ENCODE measurements at places on chromosomes 1 and 21. TPM values are rescaled to one million over a fixed set of nuclear protein-coding genes. Genes with fewer than 3 reads are reported as not detected.

GRCh38 chr1:920010-920409 is 3.7 kb upstream of the SAMD11 start:
- H3K27ac ChIP-seq: no peak overlapping the region
- H3K36me3 ChIP-seq: no peaks in the 10 kb centered on the region
- H3K4me1 ChIP-seq: peaks cover 35% of the 10 kb centered on the region
- peaks cover 2% of the 10 kb centered on the region for H3K27me3 ChIP-seq

DNA sequence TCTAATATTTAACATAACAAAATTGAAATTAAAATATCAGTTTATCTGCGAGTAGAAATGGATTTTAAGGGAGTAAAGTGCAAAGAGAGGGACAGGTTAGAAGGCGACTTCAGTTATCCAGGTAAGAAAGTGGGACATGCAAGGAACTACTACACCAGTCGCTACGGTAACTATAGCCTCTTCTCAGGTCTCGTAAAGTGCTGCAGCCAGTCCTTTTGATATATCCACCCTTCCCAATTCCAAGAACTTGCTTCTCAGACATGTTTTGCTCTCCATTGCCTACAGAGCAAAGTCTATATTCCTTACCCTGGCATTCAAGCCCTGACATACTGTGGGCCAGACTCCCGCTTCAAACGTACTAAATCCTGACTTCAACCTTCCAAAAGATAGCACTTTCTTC is 2.5 kb downstream of the COA7 start:
- H3K4me3 ChIP-seq: no peak overlapping the region
- peaks cover 5% of the 10 kb centered on the region for H3K36me3 ChIP-seq
- H3K27ac ChIP-seq: no peak overlapping the region
- peaks cover 13% of the 10 kb centered on the region for H3K4me1 ChIP-seq
- no peaks in the 10 kb centered on the region for H3K27me3 ChIP-seq

Gene HSF2BP
- total RNA-seq: 0.79 TPM

Gene ZFP69B
- 12.5 TPM for total RNA-seq

DNA sequence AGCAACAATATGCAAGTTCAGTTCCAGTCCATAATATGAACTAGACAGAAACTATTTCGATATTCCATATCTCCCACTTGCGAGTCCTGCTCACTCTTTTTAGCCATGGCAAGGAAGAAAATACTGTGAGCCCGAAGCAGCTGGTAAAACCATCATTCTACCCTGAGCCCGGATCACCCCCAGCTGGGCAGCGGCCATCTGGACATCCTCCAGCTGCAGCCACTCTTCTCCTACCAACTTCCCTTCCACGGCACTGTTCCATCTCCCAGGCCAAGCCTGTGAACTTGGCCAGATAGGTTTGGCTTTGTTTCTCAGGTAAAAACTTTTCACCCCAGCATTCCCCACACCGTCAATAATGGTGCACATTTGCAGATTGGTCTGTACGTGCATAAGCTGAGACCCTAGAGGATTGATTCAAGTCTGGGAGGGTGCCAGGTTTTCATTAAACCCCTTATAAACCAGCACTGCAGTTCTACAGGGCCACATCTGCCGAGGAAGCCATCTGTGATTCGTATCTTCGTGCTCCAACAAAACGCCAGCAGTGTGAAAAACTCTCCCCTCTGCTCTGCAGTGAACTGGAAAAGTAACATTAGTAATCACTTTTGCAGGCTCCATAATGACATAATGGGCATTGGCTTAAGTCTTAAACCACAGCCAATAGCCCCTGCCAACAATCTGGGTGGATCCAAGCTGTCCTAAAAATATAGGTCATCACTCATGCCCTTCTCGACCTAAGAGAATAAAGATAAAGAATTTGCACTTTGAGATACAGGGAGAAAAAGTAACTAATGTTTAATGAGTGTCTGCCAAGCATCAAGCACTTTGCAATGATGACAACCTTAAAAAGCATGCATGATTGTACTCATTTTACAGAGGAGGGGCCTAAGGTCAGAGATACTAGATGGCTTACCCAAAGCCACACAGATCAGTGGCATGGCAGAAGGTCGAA is 205.1 kb downstream of the PLPP3 start:
- H3K27ac ChIP-seq: no peak overlapping the region
- H3K36me3 ChIP-seq: no peaks in the 10 kb centered on the region
- H3K4me1 ChIP-seq: no peaks in the 10 kb centered on the region
- no peak for DNase-seq
- peaks cover 3% of the 10 kb centered on the region for H3K27me3 ChIP-seq
- no peak overlapping the region for H3K4me3 ChIP-seq

- H3K4me1 ChIP-seq: peaks cover 8% of the 10 kb centered on the region
- no peak for DNase-seq
- H3K4me3 ChIP-seq: no peak overlapping the region
- H3K36me3 ChIP-seq: no peaks in the 10 kb centered on the region
Observed at GRCh38 chr21:45768011-45768739, 124.7 kb downstream of the PCBP3 start.

DNA sequence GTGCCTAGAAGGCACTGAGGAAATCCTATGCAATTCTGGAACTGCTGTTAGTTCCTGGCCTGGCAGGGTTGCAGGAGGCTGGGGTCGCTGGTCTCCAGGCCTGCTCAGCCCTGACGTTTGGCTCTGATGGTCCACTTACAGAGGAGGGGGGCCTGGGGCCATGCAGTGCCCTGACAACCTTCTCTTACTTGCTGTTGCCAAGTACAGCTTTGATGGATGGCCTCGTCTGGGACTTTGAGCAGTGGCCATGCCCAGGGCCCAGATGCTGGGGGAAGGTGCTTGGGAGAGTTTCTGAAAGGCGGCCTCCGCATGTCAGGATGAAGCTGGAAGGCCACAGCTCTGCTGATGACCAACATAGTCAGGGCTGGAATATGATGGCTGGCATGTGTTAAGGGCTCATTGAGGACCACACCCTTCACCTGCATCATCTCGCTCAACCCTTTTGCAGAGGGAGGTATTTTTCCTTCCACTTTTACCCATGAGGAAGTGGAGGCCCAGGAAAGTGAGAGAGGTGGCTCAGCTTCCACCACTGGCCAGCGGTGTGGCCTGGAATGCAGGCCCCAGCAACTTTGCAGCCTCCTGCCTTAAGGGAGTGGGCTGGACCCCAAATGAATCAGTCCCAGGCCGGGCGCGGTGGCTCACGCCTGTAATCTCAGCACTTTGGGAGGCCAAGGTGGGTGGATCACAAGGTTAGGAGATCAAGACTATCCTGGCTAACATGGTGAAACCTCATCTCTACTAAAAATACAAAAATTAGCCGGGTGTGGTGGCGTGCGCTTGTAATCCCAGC is 34.7 kb upstream of the LRRC3 start:
- no peak overlapping the region for H3K4me3 ChIP-seq
- peaks cover 2% of the 10 kb centered on the region for H3K27me3 ChIP-seq
- H3K27ac ChIP-seq: no peak overlapping the region
- H3K4me1 ChIP-seq: no peaks in the 10 kb centered on the region
- no peak for DNase-seq
- H3K36me3 ChIP-seq: no peaks in the 10 kb centered on the region

Gene STX12
- total RNA-seq: 27.4 TPM

Gene ELAPOR1
- 8.1 TPM for total RNA-seq

Gene VASH2
- 0.47 TPM for total RNA-seq

GRCh38 chr1:84957966-84958365 is 38.9 kb downstream of the MCOLN2 start:
- no peak overlapping the region for H3K4me3 ChIP-seq
- no peaks in the 10 kb centered on the region for H3K27me3 ChIP-seq
- no peak for DNase-seq
- H3K4me1 ChIP-seq: no peaks in the 10 kb centered on the region

Gene RGS13
- not detected for total RNA-seq

Gene KRTAP7-1
- total RNA-seq: not detected

Gene ESRRG
- not detected for total RNA-seq

DNA sequence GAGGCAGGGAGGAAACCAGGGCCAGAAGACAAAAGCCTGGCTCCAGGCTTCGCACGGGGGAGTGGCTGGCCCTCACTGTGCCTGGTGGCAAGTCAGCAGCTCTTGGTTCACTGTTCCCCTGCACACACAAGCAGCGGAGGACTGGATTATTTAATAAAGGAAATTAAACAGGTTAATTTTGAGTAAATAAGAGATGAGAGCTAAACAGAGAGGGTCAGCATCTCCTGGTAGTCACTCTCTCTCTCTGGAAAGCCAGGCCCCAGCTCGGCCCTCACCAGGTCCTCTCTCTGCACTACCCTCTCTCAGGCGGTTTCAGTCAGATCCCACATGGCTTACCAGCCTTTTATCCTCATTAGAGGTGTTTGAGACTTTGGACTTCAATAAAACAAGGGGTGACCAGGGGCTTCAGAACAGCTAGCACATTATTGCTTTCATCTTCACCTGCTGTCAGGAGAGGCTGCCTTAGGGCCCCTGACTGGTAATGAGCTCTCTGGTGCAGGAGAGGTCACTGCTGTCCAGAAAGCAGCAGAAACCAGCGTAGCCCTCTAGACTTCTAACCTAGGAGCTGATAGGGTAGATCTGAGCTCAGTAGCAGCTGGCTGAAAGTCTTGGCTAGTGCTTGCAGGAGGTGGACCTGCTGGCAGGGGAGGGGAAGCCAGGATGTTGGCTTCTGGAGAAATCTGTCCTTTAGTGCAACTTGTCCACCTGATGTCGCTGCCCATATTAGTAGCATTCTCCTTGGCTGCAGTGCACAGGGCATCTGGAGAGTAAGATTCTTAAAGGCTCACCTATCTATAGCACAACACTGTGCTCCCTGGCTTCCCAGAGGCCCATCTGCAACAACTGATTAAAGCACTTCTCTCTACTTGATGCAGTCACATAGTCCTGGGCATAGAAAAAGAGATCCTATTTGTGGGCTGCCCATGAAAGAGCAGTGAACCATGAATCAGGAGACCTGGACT is 45.9 kb downstream of the SYT6 start:
- no peaks in the 10 kb centered on the region for H3K36me3 ChIP-seq
- H3K27ac ChIP-seq: no peak overlapping the region
- H3K4me3 ChIP-seq: no peak overlapping the region
- DNase-seq: no peak
- no peaks in the 10 kb centered on the region for H3K27me3 ChIP-seq

DNA sequence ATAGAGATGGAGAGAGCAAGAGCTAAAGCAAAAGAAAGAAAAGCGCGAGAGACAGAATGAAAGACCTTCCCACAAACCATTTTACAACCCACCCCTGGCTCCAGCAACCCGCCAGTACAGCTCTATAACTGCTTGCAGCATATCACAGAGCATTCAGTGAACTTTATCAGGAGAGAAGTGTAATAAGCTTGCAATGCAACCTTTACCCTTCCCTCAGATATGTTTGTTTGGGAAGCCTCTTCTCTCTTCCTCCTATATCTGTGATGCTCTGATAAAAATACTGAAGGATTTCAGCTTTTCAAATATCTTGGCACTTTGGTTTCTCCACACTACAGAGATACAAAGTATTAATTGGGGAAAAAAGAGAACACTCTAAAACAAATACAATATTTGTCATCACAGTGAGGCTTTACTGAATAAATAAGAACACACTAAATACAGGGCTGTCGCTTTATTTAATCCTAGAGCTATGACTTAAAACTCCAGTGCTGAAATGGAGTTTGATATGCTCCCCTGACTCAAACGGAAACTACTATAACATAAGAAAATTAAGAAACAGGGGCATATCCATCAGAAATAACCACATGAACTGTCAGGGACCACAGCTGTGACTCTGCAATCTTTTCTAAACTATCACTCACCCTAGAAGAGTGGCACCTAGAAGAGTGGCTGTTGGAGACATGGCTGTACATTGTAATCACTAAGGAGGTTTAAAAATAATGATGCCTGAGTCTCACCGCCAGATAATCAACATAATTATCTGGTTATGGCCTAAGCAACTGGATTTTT is 6.7 kb downstream of the CRP start:
- no peaks in the 10 kb centered on the region for H3K4me1 ChIP-seq
- H3K4me3 ChIP-seq: no peak overlapping the region
- DNase-seq: no peak

DNA sequence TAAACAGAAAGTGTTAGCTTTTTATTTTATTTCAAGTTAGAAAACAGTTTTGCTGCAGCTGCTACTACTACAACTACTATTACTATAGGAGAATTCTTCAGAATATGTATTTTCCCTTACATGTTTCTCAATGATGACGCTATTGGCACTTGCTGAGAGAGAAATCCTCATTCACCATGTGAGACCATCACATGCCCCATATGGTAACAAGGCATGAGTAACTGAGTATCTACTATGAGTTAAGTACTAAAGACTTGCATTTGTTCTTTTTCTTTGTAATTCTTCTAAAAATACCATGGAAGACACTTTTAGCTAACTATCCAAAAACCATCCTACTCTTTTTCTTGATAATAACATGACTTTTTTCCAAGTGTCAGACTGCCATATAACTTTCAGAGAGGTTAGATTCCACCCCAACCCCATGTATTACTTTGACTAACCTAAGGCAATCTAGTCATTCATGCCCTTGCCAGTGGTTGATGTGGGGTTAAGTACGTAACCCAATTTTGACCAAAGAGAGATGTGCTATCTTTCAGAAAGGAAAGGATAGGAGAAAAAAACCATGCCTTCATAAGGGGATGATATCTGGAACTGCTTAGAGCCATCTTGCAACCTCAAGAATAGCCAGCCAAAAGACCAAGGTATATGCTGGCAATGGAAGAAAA is 42.9 kb downstream of the COP1 start:
- no peaks in the 10 kb centered on the region for H3K4me1 ChIP-seq
- H3K4me3 ChIP-seq: no peak overlapping the region
- H3K27me3 ChIP-seq: no peaks in the 10 kb centered on the region
- peaks cover 10% of the 10 kb centered on the region for H3K36me3 ChIP-seq
- DNase-seq: no peak

Gene IFI6
- total RNA-seq: 28.2 TPM

Gene NBPF10
- total RNA-seq: 2.0 TPM

Gene KLHL21
- 21.9 TPM for total RNA-seq

Gene SPRR5
- total RNA-seq: not detected

DNA sequence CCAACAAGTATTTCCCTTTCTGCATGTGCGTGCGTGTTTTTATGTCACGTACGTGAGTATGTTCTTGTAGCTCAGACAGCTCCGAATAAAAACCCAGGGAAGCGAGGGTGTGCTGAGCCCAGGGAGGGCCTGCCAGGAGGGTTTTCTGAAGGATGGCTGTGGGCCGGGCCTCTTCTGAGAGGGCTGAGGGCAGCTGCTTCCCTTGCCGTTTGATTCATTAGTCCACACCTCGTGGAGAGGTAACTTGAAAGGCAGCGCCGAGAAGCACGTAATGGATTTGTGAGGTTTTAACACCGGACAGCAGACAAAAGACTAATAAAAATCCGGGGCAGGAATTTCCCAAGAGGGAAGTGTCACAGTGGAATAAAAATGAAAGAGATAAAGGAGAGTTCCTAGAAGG is 29.5 kb downstream of the CD247 start:
- peak overlapping the region; percentile 81 for H3K27ac ChIP-seq
- no peaks in the 10 kb centered on the region for H3K27me3 ChIP-seq
- no peak for DNase-seq
- peaks cover 96% of the 10 kb centered on the region for H3K4me1 ChIP-seq
- no peak overlapping the region for H3K4me3 ChIP-seq

DNA sequence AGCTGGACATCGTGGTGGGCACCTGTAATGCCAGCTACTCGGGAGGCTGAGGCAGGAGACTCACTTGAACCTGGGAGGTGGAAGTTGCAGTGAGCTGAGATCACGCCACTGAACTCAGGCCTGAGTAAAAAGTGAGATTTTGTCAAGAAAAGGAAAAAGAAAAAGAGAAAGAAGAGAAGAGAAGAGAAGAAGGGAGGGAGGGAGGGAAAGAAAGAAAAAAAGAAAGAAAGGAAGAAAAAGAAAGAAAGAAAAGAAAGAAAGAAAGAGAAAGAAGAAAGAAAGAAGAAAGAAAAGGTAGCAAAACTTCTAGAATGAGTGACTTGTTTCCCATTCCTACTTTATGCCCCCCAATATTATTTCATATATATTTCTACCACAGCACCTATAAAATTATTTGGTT is 98.8 kb downstream of the UBE2U start:
- H3K27ac ChIP-seq: no peak overlapping the region
- no peak overlapping the region for H3K4me3 ChIP-seq
- H3K27me3 ChIP-seq: peaks cover 2% of the 10 kb centered on the region
- no peaks in the 10 kb centered on the region for H3K4me1 ChIP-seq
